Calu3 (cell line): ENCODE measurements at places on chromosomes 5 and 9.

- no peaks in the 10 kb centered on the region for H3K4me1 ChIP-seq
- no peak for DNase-seq
- H3K27ac ChIP-seq: no peak overlapping the region
Measured at GRCh38 chr9:18159254-18159653, 314.7 kb upstream of the ADAMTSL1 start.

DNA sequence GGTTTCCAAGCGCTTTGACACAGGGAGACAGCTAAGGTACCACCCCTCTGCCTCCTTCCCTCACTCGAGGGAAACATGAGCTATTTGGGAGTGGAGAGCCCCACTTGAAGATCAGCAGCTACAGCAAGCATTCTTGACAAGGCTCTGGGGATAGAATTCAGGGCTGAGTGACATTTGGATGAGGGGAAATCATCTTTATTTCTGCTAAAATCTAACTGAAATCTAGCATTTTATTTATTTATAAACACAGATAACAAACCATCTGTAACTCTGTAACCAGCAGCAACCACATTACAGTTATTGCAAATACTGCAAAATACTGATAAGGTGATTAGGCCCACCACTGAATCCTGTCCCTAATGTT, 22.4 kb downstream of the RNF130 start:
- H3K4me1 ChIP-seq: no peaks in the 10 kb centered on the region
- no peak for DNase-seq
- H3K27ac ChIP-seq: no peak overlapping the region
- no peak overlapping the region for H3K4me3 ChIP-seq
- no peaks in the 10 kb centered on the region for H3K36me3 ChIP-seq
- H3K27me3 ChIP-seq: no peaks in the 10 kb centered on the region

- H3K27ac ChIP-seq: no peak overlapping the region
- H3K4me3 ChIP-seq: no peak overlapping the region
- peaks cover 35% of the 10 kb centered on the region for H3K27me3 ChIP-seq
- no peaks in the 10 kb centered on the region for H3K36me3 ChIP-seq
- no peaks in the 10 kb centered on the region for H3K4me1 ChIP-seq
Measured at GRCh38 chr5:148711961-148712360, 57.6 kb upstream of the HTR4 start.

- H3K4me1 ChIP-seq: no peaks in the 10 kb centered on the region
- no peaks in the 10 kb centered on the region for H3K27me3 ChIP-seq
- H3K27ac ChIP-seq: no peak overlapping the region
- DNase-seq: no peak
Measured at GRCh38 chr9:36690412-36691168, 117.9 kb downstream of the MELK start.

GRCh38 chr5:90475436-90475980, 844 bp downstream of the POLR3G start:
- H3K27me3 ChIP-seq: no peaks in the 10 kb centered on the region
- peaks cover 25% of the 10 kb centered on the region for H3K4me1 ChIP-seq
- H3K27ac ChIP-seq: peak overlapping the region; percentile 78
- H3K36me3 ChIP-seq: peaks cover 28% of the 10 kb centered on the region
- peak overlapping the region; percentile 99 for H3K4me3 ChIP-seq
- no peak for DNase-seq
